ENCODE measurements at places on chromosomes 2 and 18.

DNA sequence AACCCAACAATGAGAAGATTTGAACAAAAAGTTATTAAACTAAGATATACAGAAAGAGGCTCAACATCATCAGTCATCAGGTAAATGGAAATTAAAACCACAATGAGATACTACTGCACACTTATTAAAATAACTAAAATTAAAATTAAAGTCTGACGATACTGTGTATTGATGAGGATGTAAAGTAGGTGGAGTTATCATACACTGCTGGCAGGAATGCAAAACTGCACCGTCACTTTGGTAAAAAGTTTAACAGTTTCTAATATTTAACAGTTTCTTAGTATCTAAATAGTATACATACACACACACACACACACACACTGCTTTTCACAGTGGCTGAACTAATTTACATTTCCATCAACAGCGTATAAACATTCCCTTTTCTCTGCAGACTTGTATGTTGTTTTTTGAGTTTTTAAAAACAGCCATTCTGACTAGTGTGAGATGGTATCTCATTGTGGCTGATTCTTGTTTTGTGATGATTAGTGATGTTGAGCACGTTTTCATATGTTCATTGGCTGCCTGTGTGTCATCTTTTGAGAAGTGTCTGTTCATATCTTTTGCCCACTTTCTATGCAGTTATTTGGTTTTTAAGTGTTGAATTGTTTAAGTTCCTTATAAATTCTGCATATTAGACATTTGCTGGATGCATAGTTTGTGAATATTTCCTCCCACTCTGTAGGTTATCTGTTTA is 726.9 kb upstream of the CHAC2 start:
- no peak for DNase-seq

GRCh38 chr2:200985799-200986198 is 22.3 kb upstream of the ORC2 start:
- no peak for DNase-seq

- DNase-seq, result no peak
These were observed 15.4 kb downstream of the CLUL1 start for GRCh38 chr18:612156-612555.

DNA sequence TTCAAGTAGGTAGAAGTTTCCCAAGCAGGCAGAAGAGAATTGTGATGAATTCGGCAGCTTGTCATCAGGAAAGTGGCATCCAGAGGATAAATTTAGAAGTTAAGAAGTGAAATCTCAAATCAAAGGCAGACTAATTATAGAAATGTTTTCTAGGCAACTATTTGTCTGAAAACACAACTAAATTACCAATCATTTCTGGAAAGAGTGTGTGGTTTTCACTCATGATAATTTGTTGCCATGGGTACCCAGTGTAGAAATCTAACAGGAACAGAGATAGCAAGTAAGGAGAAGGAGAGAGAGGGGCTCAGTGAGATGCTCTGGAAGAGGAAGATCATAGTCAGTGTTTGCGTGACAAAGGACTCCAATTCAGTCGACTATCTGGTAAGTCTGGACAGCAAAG is 208.1 kb downstream of the NCKAP5 start:
- no peak for DNase-seq

DNA sequence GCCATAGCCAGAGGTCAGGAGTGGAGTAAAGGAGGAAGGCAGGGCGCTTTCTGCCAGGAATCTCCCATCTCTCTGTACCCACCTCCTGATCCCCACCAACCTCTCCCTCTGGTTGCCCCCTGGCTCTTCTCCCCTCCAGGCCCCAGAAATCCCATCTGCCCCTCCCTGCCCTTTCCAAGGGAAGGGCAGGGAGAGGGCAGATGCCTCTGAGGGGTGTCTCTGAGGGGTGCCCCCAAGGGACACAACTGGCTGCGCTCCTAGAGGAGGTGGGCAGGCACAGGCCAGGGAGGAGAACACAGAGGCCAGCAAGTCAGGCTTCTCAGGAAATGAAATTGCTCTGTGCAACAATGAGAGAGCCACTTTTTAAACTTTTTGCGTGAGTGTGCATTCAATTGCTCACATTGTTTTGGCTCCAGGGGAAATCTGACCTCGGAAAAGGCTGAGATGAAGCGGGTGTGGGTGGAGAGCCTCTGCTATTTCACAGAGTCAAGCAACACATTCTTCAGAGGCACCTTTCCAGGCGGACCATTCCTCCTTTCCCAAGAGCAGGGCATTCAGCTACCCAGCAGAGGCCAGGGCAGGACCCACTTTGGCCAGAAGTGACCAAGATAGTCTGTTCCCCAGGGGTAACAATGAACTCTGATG is 125.5 kb downstream of the SMAD7 start:
- DNase-seq, result no peak

- DNase-seq, result no peak
These were observed 292.0 kb downstream of the CNTNAP5 start for GRCh38 chr2:124316881-124317605.

GRCh38 chr2:47222826-47223554 is 67.9 kb upstream of the STPG4 start:
- DNase-seq, result no peak

- peak; percentile 90 for DNase-seq
These were observed 31.7 kb upstream of the ASAP2 start for GRCh38 chr2:9174771-9175437.

- no peak for DNase-seq
These were observed 255.1 kb downstream of the DSC3 start for GRCh38 chr18:30787410-30787809.

DNA sequence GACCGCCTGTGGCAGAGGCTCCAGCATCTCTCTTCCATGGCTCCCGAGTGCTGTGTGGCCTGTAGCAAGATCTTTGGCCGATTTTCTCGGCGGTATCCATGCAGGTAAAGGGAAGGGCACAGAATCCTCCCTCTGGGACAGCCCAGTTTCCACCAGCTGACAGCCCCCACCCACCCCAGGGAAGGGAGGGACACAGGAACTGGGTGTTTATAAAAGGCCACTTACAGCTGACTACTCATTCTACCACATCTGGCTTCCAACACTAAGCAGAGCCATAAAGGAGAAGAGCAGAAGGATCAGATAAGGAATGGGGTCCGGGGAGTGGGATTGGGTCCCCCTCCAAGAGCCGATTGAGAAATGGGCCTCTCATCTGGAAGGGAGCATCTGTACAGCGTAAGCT is 20.2 kb downstream of the RUFY4 start:
- no peak for DNase-seq

DNA sequence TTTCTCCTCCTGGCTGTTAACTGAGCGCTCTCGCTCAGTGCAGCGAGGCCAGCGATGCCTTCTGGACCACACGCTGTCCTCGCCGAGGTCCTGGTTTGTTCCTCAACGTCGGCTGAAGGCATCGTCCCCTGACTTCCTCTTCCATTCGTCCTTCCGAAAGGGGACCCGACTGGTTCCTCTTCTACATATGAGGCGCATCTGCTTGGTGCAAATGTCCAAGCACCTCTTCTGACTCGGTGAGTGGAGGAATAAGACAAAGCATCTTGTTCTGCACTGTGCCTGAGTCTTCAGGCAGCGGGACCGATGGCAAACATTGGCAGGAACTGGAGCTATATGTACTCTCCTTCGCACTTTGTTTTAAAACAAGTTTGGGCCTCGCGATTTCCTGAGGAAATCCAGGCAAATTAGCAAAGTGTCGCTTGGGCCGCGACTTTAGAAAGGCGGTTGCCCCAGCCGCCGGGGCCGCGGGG is 621 bp upstream of the KCNS3 start:
- DNase-seq, result peak; percentile 56

DNA sequence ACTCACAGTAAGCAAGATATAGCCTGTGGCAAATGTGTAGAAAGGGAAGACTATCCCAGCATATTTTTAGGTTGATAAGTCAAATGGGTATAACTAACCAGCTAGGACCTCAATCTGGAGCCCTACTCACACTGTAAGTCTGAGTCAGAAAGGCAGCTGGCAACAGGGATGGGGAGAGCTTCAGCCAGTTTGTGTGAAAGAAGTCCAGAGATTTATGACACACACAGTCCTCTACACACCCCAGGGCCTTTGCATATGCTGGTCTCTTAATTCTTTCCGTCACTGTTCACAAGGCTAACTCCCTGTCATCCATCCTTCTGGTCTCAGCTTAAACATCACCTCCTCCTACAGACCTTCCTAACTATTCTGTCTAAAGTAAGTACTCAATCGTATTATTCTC is 5.9 kb upstream of the TCF4 start:
- DNase-seq, result no peak

- DNase-seq, result no peak
These were observed 173.8 kb downstream of the NRXN1 start for GRCh38 chr2:50858156-50858555.

DNA sequence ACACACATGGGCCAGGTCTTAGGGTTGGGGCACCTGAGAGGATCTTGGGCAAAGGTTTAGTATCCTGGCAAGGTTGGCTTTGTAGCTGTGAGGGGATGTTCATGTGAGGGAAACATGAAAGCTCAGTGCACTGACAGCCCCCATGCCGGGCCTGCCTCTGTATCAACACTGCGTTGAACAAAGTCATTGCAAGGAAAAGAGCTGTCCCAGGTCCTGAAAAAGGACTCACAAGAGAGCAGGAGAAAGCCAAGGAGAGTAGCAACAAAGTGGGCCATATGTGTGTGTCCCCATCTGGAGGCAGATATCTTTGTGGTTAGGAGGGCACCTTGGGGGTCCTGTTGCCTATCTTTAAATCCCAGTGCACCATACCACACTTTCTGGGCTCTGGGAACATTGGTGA is 237.8 kb upstream of the THSD7B start:
- no peak for DNase-seq

- no peak for DNase-seq
These were observed 59.9 kb upstream of the POU3F3 start for GRCh38 chr2:104793966-104794365.

DNA sequence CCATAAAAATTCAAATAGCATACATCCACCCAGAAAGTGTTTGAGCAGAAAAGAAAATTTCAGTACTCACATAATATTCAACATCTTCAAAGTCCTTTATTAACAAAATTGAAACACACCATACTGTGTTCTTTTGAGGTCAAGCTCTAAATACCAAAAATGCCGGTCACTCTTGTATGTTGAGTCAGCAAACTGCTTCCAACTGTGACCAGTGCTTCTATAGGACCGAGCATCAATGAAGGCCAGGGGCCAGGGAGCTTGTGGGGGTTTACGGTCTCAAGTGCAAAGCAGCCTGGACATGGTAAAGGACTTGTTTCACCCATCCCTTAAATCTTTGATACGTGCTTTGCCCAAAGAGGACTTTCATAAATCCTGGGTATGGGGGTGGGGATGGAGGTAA is 112.7 kb upstream of the REV1 start:
- no peak for DNase-seq

DNA sequence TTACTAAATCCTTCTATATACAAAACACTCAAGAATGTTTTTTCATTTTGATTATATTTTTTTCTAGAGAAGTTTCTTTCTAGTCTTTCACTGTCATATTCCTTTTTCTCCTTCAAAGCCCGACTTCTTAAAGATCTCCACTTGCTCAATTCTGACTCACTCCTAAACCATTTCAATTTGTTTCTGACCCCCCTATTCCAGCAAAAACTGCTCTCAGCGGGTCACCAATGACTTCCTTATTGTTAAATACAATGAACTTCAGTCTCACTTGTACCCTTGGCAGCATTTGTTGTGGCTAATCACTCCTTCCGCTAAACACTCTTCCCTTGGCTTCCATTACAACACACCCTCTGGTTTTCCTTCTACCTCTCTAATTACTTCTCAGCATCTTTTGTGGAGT is 111.1 kb upstream of the RBBP8 start:
- no peak for DNase-seq

DNA sequence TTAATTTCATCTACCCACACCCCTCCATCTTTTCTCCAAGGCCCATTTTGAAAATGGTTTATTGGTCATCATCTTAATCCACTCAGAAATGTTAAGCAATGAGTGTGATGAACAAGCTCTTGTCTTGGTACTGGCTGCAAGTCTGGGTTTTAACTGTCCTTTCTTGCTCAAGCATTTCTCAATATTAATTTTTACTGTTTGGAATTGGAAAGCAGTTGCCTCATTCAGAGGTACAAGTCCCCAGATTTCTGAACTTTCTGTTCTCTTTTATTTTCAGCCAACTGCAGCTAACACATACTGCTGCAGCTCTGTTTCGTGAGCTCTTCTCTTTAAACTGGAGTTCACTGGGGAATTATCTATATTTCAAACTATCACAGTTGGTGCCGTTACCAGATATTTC is 99.4 kb upstream of the TEX51 start:
- DNase-seq, result no peak

DNA sequence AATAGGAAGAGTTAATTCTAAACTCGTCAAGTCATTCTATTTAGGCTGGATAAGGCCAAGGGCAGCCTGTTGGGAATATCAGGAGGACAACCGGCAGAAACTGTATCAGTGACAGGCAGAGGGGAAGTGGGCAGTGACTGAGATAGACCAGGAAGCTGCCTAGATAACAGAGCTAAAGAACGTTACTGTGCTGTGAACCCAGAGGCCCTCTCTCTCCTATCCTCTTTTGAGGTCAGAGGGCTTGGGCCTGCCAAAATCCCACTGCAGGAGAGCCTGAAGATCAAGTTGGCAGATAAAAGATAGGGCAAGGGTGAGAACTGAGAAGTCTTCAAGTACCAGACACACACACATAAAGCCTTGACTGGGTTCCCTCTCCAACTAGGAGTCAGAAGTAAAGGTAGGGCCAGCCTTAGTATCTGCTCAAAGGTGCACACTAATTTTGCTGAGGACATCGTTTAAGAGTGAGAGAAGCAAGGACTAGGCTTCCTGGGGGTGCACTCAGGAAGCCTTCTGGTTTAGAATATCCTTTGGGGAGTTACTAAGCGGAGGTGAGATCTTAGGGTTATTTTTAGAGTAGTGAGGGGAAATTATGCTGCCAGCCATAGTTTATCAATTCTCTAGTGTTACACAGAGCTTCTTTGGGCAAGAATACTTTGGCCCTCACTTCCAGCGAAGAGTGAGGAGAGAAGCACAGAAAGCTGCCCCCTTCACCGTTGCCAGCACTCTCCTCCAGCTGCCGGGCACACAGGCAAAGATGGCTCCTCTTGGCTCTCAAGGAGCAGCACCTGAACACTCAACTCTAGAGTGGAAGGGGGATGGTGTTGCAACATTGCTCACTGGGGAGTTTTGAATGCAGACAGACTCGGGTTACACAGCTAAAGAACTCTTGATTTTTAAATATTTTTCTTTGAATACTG is 9.8 kb downstream of the CAVIN2 start:
- DNase-seq, result peak; percentile 19

DNA sequence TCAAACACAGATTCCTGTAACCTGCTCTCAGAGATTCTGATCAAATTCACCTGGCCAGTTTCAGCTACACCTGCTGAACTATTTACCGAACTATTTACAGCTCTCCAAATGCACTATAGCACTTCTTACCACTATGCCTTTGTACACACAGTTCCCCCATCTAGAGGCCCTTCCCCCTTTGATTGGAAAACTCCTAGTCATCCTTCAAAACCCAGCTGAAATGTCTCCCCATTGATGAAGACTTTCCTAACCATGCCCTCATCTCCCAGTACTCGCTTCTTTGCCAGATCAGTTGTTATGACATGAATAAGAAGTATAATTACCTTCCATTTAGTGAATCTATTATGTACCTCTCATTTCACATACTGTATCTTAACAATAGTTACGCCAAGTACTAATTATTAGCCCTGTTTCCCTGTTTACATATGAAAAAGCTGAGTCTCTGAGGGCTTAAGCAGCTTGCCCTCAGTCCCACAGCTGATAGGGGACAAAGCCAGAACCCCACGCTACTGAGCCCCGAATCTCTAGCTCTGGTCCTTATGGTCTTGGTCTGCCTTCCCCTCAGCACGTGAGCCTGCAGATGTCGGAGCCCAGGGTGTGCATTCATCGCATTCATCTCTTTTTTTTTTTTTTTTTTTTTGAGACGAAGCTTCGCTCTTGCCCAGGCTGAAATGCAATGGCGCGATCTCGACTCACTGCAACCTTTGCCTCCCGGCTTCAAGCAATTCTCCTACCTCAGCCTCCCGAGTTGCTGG is 64.7 kb upstream of the ASAP2 start:
- DNase-seq, result no peak

Measured in NCI-H510A treated with DMSO at 0.1 percent for 48 hours (cell line).